ENCODE measurements at places on chromosomes 6 and 20. TPM values are rescaled to one million over a fixed set of nuclear protein-coding genes. Genes with fewer than 3 reads are reported as not detected.
A peak's percentile ranks its signal among the peaks of the same experiment; 100 is the strongest.

- H3K27me3 ChIP-seq = peaks cover 16% of the 10 kb centered on the region
- H3K4me3 ChIP-seq = no peak overlapping the region
- H3K4me1 ChIP-seq = peaks cover 6% of the 10 kb centered on the region
These were observed 125.0 kb upstream of the JAG1 start for GRCh38 chr20:10798811-10799210.

- H3K27me3 ChIP-seq = no peaks in the 10 kb centered on the region
- H3K4me1 ChIP-seq = no peaks in the 10 kb centered on the region
- no peak overlapping the region for H3K27ac ChIP-seq
- peak; percentile 84 for DNase-seq
These were observed 20.6 kb upstream of the ECI2 start for GRCh38 chr6:4155848-4156466.

ELOVL4 gene
- 17.2 TPM for total RNA-seq

DNA sequence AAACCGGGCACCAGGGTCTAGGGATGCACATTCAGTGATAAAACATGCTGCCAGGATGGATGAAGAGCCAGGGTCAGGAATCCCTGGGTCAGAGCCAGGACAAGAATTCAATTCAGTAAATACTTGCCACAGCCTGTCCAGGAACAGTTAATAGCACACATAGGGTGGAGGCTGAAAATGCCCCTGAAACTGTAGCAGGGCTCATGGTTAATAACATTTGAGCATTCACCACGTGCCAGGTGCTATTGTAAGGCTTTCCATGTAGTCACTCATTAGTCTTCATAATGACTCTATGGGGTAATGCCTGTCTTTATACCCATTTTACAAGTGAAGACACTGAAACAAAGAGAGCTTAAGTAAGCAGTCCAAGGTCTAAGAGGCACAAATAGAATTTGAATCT is 296.3 kb downstream of the LRFN2 start:
- H3K4me1 ChIP-seq = peaks cover 26% of the 10 kb centered on the region
- DNase-seq = no peak
- no peak overlapping the region for H3K27ac ChIP-seq
- no peaks in the 10 kb centered on the region for H3K36me3 ChIP-seq

DNA sequence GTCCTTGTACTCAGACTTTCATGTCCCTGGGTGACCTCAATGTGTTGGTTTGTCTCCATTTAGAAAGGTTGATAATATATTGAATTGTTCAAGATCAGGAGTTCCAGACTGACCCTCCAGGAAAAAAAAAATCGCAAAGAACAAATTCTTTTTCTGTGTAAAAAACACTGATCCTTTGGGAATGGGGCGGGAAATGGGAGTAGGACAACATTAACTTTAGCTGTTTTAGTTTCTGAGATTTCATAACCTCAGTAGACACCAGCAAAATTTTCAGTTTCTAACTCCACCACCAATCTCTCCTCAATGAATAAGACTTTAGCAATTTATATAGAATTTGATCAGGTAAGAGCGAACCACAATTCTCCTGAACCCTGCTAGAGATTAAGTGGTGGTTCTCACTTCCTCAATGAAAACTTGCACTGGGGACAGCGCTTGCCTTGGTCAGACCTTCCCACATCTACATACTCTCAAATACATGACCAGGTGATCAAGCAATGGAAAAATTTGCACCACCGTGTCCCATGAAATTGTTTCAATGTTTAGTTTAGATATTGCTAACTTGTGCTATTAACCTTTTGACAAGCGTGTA is 231.2 kb upstream of the PLN start:
- no peak for DNase-seq
- no peak overlapping the region for H3K4me3 ChIP-seq
- H3K4me1 ChIP-seq = peaks cover 34% of the 10 kb centered on the region
- no peaks in the 10 kb centered on the region for H3K27me3 ChIP-seq
- no peak overlapping the region for H3K27ac ChIP-seq
- no peaks in the 10 kb centered on the region for H3K36me3 ChIP-seq

LPIN3 gene
- 2.8 TPM for total RNA-seq

CTCFL gene
- total RNA-seq = 0.34 TPM

GRCh38 chr6:108638993-108639392 is 78.3 kb downstream of the FOXO3 start:
- DNase-seq = peak; percentile 28
- no peaks in the 10 kb centered on the region for H3K36me3 ChIP-seq
- H3K27me3 ChIP-seq = no peaks in the 10 kb centered on the region
- no peak overlapping the region for H3K4me3 ChIP-seq
- no peak overlapping the region for H3K27ac ChIP-seq

CST5 gene
- total RNA-seq = not detected

DNA sequence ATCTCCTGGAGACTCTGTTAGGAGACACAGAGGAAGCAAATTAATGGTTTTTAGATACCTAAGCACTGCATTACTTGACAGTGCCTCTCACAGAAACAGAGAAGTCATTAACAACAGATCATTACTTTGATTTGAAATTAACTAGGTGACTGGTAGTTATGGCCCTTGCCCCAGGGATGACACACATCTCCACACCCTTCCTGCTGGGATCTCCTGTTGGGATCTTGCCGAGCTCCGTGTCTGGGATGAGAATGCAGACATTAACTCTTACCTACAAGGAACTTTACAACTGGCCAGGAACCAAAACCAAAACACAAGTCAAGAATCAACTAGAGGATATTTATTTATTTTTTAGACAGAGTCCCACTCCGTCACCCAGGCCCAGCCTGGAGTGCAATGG is 2.2 kb upstream of the PRELID3B start:
- H3K27me3 ChIP-seq = peaks cover 4% of the 10 kb centered on the region
- H3K36me3 ChIP-seq = no peaks in the 10 kb centered on the region
- no peak overlapping the region for H3K27ac ChIP-seq
- H3K4me3 ChIP-seq = no peak overlapping the region

DNA sequence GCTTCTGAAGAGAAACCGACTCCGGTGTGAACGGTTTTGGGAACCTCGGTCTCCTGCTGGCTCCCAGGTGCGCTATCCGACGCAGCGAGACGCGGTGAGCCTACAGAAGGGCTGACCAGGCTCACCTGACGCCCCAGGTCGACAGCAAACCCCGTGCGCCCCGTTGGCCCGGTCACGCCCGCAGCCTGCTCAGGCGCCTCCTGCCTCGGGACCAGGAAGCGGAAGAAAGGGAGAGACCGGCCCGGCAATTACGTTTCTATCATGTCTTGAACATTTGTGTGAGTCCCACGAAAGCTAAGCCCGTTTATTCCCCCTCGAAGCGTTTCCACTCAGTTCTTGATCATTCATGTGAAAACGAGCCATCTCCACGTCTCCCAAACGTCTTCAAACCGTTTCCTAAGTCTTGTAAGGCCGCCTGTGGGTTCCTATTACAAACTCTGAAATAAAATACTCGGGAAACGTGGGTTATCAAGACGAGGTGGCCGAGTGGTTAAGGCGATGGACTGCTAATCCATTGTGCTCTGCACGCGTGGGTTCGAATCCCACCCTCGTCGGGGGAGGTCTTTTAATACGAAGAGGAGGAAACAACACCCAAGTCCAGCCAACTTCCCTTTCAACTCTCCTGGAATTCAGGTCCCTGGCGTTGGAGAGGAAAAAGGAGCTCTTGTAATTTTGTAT is 150.5 kb upstream of the PRSS16 start:
- H3K27me3 ChIP-seq = peaks cover 65% of the 10 kb centered on the region
- peak; percentile 28 for DNase-seq
- H3K36me3 ChIP-seq = no peaks in the 10 kb centered on the region
- peak overlapping the region; percentile 47 for H3K4me3 ChIP-seq
- no peaks in the 10 kb centered on the region for H3K4me1 ChIP-seq

GRCh38 chr20:1894951-1895673 is at the start of gene SIRPA:
SIRPA (plus strand) TSS chr20:1895407; CDS start chr20:1895448, 41 bp downstream.
- peaks cover 42% of the 10 kb centered on the region for H3K27me3 ChIP-seq
- no peak within 1 kb of the TSS for H3K27ac ChIP-seq
- no peaks in the 10 kb centered on the region for H3K36me3 ChIP-seq

- H3K27me3 ChIP-seq = no peaks in the 10 kb centered on the region
- no peak for DNase-seq
- H3K27ac ChIP-seq = no peak overlapping the region
- H3K4me3 ChIP-seq = no peak overlapping the region
These were observed 203.9 kb upstream of the RAB32 start for GRCh38 chr6:146339716-146340115.

GRCh38 chr6:29603930-29604329 is 19.0 kb downstream of the OR2H2 start:
- H3K27me3 ChIP-seq = no peaks in the 10 kb centered on the region
- no peak for DNase-seq
- peaks cover 12% of the 10 kb centered on the region for H3K4me1 ChIP-seq
- no peak overlapping the region for H3K4me3 ChIP-seq

- no peaks in the 10 kb centered on the region for H3K27me3 ChIP-seq
- H3K36me3 ChIP-seq = no peaks in the 10 kb centered on the region
- H3K27ac ChIP-seq = no peak overlapping the region
- H3K4me3 ChIP-seq = no peak overlapping the region
These were observed 39.2 kb upstream of the IL17A start for GRCh38 chr6:52146851-52147445.

- no peak overlapping the region for H3K4me3 ChIP-seq
- no peaks in the 10 kb centered on the region for H3K27me3 ChIP-seq
- H3K4me1 ChIP-seq = no peaks in the 10 kb centered on the region
- DNase-seq = no peak
These were observed 96.6 kb upstream of the AKIRIN2 start for GRCh38 chr6:87798393-87799278.

DNA sequence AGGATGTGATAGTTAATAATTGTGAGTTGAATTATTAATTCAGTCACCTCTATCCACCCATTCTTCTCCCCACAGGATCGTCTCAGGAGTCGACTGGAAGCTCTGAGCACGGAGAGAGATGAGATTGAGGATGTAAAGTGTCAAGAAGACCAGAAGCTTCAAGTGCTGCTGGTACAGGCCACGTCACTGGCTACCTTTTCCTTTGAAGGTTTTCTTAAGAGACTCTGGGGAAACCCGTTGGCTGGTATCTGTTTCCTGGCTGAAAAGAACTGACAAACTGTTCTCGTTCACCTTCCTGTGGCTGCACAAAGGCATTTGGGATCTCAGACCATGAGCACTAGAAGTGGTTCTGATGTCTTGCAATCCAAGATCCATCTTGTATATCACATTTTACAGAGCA is 3.8 kb downstream of the TRIM15 start:
- no peaks in the 10 kb centered on the region for H3K36me3 ChIP-seq
- no peaks in the 10 kb centered on the region for H3K4me1 ChIP-seq
- H3K27ac ChIP-seq = no peak overlapping the region
- H3K27me3 ChIP-seq = peaks cover 63% of the 10 kb centered on the region

DNA sequence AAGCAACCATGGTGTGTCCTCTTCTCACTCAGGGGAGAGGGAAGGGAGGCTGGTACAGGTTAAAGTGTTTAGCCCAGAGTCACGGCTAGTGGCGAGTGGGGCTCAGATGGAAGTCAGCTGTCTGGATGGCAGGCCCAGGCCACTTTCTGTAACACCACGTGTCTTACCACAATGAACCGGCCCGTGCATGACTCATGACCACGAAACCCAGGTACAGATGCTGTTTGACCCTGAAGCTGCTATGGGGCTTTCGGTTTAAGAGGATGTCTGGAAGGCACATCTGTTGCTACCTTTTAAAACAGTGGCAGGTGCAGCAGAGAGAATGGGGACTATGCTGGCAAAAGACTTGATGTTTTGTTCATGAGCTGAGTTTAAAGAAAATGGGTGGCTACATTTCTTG is 36.5 kb upstream of the MPC1 start:
- H3K36me3 ChIP-seq = no peaks in the 10 kb centered on the region
- H3K27ac ChIP-seq = no peak overlapping the region
- no peaks in the 10 kb centered on the region for H3K4me1 ChIP-seq
- H3K27me3 ChIP-seq = no peaks in the 10 kb centered on the region
- DNase-seq = no peak

OTOR gene
- total RNA-seq = not detected

- H3K4me1 ChIP-seq = peaks cover 6% of the 10 kb centered on the region
- DNase-seq = no peak
- H3K36me3 ChIP-seq = no peaks in the 10 kb centered on the region
- no peaks in the 10 kb centered on the region for H3K27me3 ChIP-seq
- H3K4me3 ChIP-seq = no peak overlapping the region
These were observed 23.2 kb downstream of the LAMA4 start for GRCh38 chr6:112231164-112231563.

DNA sequence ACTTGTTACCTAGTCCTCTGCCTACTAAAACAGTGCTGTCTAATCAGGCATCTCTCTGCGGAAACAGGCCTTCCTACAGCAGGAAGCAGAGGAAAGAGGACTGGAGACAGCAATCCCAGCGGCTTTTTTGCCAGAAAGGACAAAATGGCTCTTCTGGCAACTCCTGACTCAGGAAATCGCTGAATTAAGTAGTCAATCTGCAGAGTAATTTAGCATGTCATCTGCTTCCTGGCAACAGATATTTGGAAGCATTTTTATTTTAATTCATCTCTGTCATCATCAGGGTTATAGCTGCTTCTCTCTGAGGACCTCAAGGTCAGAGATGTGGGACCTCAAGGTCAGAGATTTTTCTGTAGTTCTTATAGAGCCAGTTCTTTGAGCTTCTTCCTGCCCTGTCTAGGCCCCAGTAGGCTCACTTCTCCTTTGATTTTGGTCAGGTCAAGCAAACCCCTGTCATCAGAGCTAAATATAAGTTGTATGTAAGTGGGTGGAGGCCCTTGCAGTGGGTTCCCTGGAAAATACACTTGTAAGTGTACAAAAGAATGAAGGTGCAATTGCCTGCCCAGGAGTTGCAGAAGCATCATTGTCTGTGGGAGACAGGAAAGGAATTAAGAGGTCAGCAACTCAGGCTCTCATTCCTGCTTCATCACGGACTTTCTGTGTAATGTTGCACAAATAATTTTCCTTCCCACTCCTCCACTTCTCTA is 229.4 kb downstream of the ALDH8A1 start:
- DNase-seq = no peak
- H3K4me3 ChIP-seq = no peak overlapping the region
- no peaks in the 10 kb centered on the region for H3K4me1 ChIP-seq
- no peaks in the 10 kb centered on the region for H3K36me3 ChIP-seq
- no peak overlapping the region for H3K27ac ChIP-seq
- H3K27me3 ChIP-seq = no peaks in the 10 kb centered on the region

- no peak overlapping the region for H3K4me3 ChIP-seq
- no peaks in the 10 kb centered on the region for H3K27me3 ChIP-seq
- H3K36me3 ChIP-seq = no peaks in the 10 kb centered on the region
- no peak for DNase-seq
- no peaks in the 10 kb centered on the region for H3K4me1 ChIP-seq
These were observed 882.0 kb downstream of the TFAP2A start for GRCh38 chr6:9532621-9533557.

NFYA gene
- 34.8 TPM for total RNA-seq

- H3K36me3 ChIP-seq = no peaks in the 10 kb centered on the region
- no peak overlapping the region for H3K27ac ChIP-seq
- peaks cover 21% of the 10 kb centered on the region for H3K4me1 ChIP-seq
- no peaks in the 10 kb centered on the region for H3K27me3 ChIP-seq
These were observed 149.4 kb upstream of the NOX3 start for GRCh38 chr6:155604991-155605390.

DNA sequence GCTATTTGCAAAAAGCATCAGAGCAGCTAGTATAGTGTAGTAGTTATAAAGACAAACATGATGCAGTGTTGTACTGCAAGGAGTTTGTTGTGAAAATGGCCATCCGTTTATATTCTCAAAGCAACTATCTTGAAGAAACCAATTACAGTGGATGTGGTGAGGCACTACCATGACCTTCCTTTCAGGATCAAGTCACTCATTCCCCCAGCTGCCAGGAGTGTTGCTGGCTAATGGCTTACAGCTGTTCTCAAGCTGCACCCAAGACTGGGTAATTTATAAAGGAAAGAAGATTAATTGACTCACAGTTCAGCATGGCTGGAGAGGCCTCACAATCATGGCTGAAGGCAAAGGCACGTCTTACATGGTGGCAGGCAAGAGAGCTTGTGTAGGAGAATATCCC is 29.0 kb downstream of the ADGRF4 start:
- no peaks in the 10 kb centered on the region for H3K27me3 ChIP-seq
- no peak overlapping the region for H3K27ac ChIP-seq
- no peaks in the 10 kb centered on the region for H3K4me1 ChIP-seq
- H3K4me3 ChIP-seq = no peak overlapping the region

- H3K36me3 ChIP-seq = no peaks in the 10 kb centered on the region
- no peak overlapping the region for H3K4me3 ChIP-seq
- no peaks in the 10 kb centered on the region for H3K4me1 ChIP-seq
- H3K27me3 ChIP-seq = no peaks in the 10 kb centered on the region
These were observed 225.5 kb downstream of the SOD2 start for GRCh38 chr6:159467473-159468041.
